ENCODE measurements at places on chromosomes 12 and 14.
A peak's percentile ranks its signal among the peaks of the same experiment; 100 is the strongest.

DNA sequence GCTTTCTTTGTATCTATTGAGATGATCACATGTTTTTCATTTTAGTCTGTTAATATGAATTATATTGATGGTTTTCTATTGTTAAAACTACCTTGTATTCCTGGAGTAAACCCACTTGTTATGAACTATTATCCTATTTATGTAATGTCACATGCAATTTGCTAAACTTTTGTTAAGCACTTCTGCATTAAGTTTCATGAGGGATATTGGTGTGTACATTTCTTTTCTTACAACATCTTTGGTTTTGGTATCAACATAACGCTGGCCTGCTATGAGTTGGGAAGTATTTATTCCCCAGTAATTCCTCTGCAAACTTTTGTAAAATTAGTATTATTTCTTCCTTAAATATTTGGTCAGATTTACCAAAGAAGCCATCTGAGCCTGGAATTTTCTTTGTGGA is 46.5 kb upstream of the AMIGO2 start:
- peak; percentile 16 for DNase-seq

DNA sequence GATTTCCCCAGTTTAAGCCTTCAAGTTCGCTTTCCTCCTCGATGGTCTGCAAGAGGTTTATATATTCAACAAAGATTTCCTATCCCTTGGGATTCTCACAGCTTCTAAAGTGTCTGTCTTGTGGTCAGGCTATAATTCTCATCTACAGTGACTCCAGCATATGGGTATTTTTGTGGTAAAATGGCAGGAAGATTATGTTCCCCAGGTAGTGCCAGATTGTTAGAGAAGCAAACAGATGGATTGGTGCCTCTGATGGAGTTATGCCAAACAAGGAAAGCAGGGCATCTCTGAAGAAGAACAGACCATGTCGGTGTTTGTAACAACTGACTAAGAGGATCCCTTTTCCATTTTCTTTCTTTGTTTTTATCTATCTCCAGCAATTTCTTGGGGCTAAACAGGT is 5.5 kb upstream of the CCDC175 start:
- DNase-seq: no peak

DNA sequence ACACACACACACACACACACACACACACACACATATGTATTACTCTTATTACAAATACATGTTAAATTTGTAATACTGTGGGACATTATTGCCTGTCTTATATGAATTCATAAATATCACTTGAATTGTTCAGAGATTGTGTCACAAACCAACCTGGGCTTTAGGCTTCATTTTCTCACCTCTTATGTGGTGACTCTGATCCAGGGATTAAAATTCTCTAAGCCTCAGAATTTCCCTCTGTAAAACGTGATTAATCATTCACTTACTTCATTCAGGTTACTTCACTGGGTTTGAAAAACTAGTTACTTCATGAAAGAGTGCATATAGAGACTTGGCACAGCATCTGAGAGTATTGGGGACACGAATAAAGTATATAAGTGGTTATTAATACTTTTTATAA is 240.3 kb upstream of the PDZRN4 start:
- DNase-seq: no peak

DNA sequence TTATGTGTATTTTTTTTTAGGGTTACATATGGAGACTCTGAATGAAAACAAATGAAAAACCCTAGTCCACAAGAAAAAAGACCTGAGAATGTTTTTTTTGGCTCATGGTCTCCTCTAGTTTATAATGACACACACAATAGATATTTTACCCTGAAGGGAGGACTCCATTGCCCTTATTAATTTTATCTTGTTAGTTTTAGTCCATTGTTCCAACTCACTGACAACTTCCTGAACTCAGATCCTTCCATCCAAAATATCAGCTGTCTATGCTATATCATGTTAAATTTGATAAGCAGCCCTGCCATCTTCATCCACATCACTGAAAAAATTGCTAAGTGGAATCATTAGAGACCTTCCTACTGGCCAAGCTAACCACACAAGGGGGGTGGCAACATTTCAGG is 232.1 kb downstream of the MON2 start:
- no peak for DNase-seq

GRCh38 chr12:52207895-52208294 is 16.1 kb upstream of the KRT80 start:
- no peak for DNase-seq

DNA sequence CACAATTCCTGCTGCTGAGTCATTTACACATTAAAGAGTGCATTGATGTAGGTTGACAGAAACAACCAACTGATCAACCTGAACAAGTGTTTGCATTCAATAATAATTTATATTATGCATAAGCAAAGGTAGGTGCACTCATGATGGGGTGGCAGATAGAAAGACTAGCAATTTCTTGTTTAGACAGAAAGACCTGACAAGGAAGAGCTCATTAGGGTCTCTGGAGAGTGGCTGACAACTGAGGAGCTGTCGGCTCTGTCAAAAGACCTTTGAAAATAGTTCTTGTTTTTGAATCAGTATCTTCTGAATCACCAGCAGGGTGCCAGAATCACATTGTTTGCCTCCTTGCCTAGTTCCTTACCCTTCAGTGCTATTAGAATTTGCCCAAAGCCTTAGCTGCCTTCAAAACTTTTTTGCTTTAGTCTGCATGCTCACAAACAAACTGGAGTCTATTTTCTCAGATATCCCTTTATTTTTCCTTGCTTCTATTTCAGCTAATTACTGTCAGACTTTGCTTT is 234.7 kb downstream of the BTG1 start:
- DNase-seq: no peak

- no peak for DNase-seq
Observed at GRCh38 chr14:61719344-61720293, 24.3 kb downstream of the HIF1A start.

DNA sequence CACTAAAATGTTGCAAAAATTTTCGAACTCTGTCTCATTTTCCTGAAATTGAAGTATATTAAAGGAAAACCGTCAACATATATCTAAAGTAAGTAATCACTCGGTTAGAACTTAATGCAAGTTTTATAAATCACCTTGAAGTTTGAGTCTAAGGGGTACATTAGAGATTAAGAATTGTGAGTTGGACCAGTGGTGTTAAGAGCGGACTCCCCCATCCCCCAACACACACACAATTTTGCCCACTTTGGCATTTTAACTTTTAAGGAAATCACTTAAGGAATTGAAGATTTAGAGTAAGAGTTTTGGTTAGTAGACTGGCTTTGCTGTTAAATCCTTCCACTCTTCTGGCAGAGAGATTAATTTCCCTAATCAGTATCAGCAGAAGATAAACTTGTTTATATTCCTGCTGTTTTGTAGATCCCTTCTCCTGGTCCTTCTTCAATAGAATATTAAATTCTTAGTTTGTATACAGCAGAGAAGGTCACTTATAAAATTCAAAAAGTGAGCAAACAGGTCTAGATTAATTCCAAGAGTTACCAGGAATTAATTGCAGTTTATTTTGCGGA is 1.5 kb downstream of the HIF1A start:
- DNase-seq: no peak

- no peak for DNase-seq
Observed at GRCh38 chr14:96103560-96104460, 64.6 kb downstream of the C14orf132 start.

DNA sequence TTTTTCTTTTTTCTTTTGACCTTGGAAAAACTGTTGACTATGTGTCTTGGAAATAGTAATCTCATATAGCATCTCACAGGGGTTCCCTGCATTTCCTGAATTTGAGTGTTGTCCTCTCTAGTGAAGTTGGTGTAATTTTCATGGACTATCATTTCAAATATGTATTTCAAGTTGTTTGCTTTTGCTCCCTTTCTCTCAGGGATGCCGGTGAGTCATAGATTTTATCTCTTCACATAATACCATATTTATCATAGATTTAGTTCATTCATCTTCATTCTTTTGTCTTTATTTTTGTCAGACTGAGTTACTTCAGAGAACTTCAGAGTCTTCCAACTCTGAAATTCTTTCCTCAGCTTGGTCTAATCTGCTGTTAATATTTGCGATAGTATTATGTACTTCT is 1320.6 kb downstream of the LRFN5 start:
- DNase-seq: no peak

- DNase-seq: no peak
Observed at GRCh38 chr14:23933108-23933741, 20.3 kb upstream of the DHRS4 start.

GRCh38 chr12:102917026-102917787 is at the start of gene PAH:
TSS of gene PAH (minus strand) at chr12:102917244. CDS start at chr12:102917130, 114 bp downstream.
- DNase-seq: no peak

GRCh38 chr12:57485695-57486094 is 2.2 kb upstream of the MARS1 start:
- no peak for DNase-seq

- no peak for DNase-seq
Observed at GRCh38 chr14:99706107-99706900, 22.2 kb downstream of the CYP46A1 start.

DNA sequence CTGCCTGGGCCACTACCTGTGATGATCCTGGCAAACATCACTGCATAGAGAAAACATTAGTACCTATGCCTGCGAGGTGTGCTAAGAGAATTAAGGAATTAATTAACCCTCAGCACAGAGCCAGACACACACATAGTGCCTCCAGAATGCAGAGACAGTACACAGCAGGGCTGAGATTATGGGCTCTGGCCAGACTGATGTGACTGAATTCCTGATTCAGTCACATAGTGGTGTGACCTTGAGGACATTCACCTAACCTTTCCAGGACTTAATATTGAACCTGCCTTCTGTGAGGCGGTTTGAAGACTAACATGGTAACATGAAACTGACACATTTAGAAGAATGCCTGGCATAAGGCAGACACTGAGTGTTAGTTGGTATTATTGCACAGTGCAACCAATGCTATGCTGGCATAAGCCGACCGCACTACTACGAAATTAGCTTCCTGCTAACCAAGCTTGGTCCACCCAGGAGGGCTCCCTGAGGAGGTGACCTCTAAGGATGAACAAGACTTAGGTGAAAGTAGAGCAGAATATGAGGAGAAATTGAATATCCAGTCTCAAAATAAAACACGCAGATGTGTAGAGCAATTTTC is 32.0 kb upstream of the SELPLG start:
- DNase-seq: no peak

GRCh38 chr14:29310210-29310609 is 543.6 kb downstream of the FOXG1 start:
- DNase-seq: no peak

GRCh38 chr14:100332071-100332639 is 9.0 kb downstream of the SLC25A47 start:
- no peak for DNase-seq

DNA sequence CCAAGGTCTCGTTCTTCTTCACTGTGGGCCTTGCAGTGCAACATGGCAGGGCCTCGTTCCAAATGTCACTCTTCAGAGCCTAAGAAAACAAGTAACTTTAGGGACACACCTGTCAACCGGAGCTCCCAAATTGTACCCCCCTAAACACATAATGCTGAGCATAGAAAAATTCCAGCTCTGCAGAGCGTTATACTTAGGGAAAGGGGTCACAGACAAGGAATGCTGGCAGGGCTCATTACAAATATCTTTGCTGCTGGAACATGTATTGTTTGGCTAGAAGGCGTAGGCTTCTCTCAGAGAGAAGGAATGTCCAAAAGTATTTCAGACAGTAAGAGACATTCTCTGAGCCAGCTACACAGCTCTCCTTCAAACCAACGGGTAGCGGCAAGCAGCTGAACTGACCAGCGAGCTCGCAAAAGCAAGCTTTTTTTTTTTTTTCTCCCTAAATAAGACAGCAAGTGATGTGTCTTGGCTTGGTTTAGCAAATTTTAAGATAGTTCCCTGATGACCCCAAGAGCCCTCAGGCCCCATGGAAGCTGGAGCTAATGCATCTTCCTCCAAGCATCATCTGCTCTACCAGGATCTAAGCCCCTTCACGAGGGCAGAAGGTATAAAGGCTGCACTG is 24.5 kb downstream of the SSH1 start:
- no peak for DNase-seq

DNA sequence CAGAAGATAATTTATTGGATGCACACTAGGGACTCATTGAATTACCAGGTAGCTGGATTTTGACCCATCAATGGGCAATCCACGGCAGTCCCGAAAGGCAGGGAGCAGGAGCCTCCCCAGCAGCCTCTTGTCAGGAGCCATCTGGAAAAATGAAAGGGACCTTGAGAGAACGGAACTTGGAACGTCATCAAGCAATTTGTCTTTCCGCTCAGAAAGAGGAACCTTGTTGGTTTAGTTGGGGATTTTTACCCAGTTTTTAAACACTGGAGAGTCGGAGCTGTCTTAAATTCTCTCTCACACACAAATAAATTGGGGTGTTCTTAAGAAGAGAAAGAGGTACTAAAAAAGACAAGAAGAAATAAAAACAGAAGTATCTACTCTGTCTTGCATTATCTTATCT is 1351.7 kb upstream of the TMEM132C start:
- peak; percentile 9 for DNase-seq

DNA sequence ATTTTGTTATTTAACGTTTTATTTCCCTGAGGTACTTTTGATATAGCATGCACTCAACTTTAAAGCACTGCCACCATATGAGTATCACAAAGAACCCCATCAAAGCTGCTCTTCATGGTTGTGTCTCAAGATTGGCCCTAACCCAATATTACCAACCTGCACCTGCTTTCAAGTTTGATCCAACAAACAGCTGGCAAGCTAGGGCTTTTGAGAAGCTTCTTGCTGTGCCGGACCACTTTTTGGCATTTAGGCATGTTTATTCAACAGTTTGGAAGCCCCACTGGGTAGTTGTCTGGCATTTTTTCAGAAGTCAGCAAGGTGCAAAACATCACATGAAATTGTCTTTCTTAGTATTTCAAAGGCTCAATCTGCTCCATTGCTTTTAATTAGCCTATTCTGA is 137.2 kb upstream of the PLEKHA5 start:
- no peak for DNase-seq

- DNase-seq: no peak
Observed at GRCh38 chr14:105745433-105746123, 219.2 kb downstream of the TMEM121 start.

GRCh38 chr14:106877517-106877916 is 1351.1 kb downstream of the TMEM121 start:
- no peak for DNase-seq

DNA sequence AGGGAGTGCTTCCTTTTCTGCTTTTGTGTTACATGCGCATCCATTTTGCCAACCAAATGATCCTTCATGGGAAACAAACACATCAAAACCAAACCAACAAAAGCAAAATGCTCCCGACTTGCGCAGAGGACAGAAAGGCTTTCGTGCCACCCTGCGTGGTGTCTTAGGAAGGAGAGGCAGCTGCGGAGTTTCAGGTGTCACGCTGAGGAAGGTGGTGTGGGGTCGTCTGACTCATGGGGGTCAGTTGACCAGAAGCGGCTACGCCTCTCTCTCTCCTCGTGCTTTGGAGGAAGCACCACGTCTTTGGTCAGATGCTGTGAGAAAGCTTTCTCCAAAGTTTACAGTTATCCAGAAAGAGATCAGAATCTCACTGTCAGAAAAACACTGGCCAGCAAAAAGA is 7.9 kb downstream of the EMP1 start:
- no peak for DNase-seq

GRCh38 chr14:95462491-95462890 is 54.0 kb downstream of the SYNE3 start:
- no peak for DNase-seq

DNA sequence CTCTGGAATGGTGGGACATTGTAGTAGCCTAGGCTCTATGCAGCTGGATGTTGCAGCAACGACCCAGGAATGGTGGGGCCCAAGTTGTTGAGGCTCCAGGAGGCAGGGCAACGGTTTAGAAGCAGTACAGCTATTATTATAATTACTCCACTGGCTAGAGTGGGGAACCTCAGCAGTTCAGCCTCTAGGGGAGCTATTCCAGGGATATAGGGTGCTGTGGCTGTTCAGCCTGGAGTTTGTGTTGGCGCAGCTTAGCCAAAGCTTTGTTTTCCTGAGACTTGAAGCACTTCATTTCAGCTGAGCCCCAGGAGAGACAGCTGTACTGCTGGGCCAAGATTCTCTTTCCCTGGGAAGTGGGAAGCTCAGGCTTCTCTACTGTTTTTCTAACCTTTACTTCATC is 1023.0 kb upstream of the ATXN7L3B start:
- DNase-seq: no peak

Measured in inflammatory macrophage treated with lipopolysaccharide for 1 hour (primary cell).